RPMI7951 (cell line): ENCODE measurements at places on chromosomes 12 and 14.

DNA sequence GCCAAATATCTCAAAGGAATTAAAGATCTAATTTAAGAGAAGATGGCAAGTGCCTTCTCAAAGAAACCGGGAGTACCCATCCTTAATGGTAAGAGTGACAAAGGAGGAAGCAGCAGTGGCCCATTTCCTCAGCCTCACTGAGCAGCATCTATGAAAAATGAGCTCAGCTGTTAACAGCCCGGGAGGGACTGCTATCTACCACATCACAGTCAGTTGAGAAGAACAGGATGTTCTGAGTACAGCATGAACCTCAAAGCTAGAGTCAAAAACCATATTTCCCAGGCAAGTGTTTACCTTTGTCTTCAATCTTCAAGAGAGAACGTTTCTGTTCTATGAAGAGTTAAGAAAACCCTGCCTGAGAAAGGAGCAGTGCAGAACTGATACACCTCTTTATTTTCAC is 115.0 kb downstream of the BTG1 start:
- no peak for DNase-seq

DNA sequence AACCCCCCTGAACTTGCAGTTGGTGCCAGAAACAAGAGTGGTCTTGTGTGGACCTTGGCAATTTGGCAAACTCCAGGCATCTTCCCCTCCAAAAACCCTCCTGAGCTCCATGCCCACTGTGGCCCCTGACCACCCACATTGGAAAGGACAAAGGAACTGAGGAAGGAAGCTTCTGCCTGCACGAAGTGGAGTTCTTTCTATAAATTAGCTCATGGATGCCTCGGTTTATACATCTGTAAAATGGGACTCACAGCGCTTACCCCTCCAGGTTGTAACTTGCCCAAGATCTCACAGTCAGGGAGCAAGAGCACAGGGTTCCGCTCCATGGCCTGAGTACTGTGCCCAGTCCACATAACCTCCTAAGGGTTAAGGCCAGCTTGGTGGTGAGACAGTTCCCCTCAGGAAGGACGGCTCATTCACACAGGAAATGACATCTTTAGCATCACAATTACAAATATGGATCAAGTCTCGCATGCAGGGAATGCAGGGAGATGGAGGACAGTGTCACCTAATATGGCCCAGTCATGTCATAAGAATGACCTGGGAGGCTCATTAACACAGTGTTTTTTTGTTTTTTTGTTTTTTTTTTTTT is 66.6 kb downstream of the CLMN start:
- no peak for DNase-seq

- DNase-seq: no peak
Observed at GRCh38 chr14:92655419-92656201, 92.8 kb downstream of the LGMN start.

DNA sequence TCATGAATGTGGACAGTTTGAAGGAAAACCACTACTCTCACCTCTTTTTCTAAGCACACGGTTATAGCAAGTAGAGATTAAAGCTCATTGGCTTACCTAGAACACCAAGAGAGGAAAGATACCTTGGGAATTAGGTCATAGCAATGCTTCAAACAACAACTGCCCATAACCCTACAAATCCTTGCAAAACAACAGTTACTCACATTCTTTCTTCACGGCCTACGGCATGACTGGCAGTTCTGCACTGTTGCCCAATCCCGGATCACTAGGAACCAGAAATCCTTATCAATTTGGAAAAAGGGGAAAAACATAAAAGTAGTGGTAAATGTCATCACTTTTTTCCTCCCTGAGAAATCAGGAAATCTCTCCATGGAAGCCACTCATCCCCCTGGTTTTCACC is 9.6 kb upstream of the ISM2 start:
- no peak for DNase-seq

GRCh38 chr12:122111089-122111641 is 32.6 kb downstream of the MLXIP start:
- no peak for DNase-seq
